ENCODE measurements at places on chromosomes 5 and 9.

- no peak for DNase-seq
Measured at GRCh38 chr9:89745601-89746376, 141.0 kb downstream of the GADD45G start.

GRCh38 chr9:91006046-91006445 lies 204.4 kb downstream of the SYK start:
- no peak for DNase-seq

DNA sequence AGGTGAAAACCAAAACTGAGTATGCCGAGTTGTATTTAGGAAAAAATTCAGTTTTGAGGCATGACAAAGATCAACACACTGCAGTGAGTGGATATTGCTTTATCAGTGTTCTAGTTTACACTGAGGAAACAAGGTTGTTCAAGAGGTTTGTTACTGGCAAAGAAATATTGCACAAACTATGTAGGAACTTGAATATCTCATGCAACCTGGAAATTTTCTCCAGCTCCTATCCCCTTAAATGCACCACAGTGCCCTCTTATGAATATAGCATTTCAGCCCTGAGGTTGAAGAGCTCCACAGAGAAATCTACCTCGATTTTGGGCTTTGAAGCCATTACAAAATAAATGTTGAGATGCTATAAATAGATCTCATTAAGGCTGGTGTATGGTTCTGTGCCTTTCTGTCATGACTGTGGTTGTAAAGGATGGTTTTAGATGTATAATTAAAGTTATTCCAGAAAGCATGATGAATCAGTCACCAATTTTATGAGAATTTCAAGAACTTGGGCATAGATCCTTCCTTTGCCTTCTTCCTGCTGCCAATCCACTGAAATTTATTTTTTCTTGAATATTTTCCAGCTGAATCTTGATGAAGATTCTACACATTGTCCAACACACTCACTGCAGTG lies 159.3 kb downstream of the SPATA31D1 start:
- no peak for DNase-seq

GRCh38 chr5:72510610-72511181 lies 3.5 kb upstream of the ZNF366 start:
- peak; percentile 50 for DNase-seq

DNA sequence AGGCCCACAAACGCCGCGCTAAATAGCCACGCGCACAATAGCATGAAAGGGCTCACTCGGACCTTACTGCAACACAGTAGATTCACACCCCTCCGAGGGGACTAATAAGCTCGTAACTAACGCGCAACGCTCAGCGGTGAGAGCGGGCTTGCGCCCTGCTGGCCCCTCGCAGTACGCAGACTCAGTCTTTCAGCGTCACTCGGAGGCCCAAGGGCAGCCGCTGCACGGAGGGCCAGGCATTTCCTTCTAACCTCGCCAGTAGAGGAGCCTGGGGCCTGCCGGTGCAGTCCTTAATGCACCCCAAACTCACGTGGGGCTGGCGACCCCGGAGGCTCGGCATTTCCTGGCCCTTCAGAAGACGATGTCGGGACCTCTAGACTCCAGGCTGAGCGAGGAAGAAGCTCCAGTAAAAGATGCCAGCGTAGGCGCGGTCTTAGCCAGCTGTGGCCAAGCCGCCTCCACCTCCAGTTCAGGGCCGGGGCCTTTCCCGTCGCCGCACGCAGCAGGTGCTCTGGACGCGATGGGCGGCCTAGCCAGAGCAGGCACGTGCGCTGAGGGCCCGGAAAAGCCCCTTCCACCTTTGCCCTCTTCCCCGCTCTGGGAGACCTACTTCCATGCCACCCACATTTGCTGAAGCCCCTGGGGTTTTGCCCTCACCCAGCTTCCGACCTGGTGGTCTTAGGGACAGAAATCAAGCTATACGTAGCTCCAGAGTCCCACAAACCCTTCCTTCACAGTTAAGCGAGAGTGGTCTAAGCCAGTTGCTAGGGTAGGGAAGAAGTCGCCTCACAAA lies 38.3 kb upstream of the TIFAB start:
- peak; percentile 25 for DNase-seq

DNA sequence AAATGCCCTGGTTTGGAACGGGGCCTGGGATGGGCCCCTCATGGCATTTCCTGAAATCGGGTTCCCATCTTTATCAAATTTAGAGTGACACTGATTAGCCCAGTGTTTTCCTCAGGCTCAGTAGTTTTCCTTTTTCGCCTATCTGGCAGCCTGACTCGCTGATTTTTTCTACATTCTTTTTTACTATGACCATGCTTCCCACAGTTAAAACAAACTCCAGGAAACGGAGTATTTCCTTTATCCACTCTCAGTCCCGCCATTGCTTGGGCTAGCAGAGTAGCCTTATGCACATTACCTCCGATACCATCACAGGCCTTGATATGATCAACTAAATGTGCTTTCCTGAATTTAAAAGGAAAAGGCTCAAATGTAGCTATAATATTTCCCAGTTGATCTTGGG lies 5.5 kb downstream of the OR1Q1 start:
- DNase-seq = no peak

GRCh38 chr5:60718166-60718892 lies 18.4 kb upstream of the DEPDC1B start:
- DNase-seq = no peak

- peak; percentile 31 for DNase-seq
Measured at GRCh38 chr9:134386951-134387831, 60.9 kb downstream of the RXRA start.

GRCh38 chr9:87233899-87234455 lies 263.7 kb upstream of the DAPK1 start:
- DNase-seq = no peak

DNA sequence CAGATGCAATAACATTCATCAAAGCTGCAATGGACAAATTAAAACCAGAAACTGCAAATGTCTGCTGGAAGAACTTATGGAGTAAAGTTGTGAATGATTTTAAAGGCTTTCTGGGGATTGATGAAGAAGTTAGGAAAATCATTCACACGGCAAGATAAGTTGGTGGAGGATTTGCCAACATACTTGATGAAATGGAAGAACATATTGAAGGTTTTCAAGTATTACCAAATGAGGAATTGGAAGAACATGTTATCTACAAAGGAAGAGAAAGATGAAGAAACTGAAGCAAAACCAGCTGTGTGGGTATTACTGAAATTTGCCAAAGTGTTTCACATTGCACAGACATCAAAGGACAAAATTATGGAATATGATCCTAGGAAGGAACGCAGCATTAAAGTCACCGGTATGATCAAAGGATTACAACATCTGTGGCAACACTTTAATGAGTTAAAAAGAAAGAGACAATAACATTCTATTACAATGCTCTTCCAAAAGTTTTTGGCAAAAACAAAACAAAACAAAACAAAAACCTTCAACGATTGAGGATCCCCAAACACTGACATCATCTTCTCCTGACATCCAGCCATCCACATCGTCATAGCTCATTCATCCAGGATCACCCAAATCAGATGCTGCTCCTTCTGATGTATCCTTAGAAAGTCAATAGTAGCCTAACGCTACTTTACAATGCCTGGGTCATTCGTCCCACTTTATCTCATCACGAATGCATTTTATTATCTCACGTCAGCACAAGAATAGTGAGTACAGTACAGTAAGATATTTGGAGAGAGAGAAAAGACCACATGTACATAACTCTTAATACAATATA lies 61.3 kb upstream of the SMC5 start:
- DNase-seq = no peak

- DNase-seq = no peak
Measured at GRCh38 chr5:105617436-105618215, 2053.1 kb downstream of the EFNA5 start.

- peak; percentile 25 for DNase-seq
Measured at GRCh38 chr5:134175921-134176510, 734 bp downstream of the SKP1 start.

DNA sequence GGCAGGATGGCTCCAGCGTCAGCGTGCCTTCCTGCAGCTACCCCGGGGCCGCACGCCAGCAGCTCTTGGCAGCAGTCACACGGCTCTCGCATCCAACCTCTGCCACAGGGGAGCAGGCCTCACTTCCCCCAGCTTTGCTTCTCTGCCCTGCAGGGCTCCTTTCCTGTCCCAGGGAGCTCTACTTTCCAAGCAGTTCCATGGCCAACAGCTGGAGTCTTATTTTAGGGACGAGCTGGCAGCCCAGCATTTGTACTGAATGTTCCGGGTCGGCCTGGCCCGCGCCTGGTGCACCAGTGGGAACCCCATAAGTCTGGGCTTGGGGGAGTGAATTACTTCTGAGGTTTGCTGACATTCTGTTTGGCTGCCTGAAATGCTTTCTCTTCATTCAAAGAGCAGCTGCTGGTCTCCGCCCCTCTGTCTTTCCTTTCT lies 34.6 kb downstream of the GADD45G start:
- no peak for DNase-seq

DNA sequence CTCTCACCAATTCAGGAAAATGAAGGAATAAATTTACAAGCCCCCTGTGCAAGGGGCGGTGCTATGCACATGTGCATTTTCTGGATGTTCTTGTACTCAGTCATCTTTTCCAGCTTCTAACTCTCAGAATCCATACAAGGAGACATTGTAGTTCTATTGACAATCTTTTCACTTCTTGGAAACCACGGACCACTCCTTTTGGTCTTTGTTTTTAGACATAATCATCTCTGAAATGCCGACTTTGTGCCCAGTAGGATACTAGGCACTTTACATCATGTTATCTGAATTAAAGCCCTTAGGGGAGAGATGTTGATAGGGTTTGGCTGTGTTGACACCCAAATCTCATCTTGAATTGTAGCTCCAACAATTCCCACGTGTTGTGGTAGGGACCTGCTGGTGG lies 322.6 kb upstream of the WWC1 start:
- no peak for DNase-seq

DNA sequence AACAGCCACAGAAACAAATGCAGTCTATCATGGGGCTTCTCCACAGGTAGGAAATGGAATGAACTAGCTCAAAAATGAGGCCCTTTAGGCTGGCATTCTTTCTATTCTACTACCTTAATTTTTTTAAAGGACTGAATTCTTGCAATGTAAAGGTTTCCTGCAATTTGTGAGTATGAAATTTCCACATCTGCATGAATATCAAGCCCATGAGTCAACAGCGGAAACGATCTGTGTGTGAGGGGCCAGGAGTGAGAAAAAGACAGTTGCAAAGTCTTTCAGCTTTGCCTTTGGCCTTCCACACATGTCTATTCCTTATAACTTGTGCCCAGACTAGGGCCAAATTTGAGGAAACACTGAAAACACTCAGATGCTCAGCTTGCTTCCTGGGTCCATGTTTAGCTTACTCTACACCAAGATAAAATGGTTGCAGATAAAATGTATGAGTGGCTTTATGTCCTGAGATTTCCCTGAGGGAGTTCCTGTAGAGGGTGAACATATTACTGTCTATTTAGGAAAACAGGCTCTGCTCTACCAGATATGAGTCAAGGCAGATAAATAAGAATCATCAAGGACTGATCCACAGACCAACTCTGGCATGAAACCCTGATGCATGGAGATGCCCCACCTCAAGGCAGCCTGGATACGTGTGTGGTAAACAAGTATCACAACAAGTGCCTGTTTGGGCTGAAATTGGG lies 46.5 kb downstream of the RETREG1 start:
- peak; percentile 34 for DNase-seq

DNA sequence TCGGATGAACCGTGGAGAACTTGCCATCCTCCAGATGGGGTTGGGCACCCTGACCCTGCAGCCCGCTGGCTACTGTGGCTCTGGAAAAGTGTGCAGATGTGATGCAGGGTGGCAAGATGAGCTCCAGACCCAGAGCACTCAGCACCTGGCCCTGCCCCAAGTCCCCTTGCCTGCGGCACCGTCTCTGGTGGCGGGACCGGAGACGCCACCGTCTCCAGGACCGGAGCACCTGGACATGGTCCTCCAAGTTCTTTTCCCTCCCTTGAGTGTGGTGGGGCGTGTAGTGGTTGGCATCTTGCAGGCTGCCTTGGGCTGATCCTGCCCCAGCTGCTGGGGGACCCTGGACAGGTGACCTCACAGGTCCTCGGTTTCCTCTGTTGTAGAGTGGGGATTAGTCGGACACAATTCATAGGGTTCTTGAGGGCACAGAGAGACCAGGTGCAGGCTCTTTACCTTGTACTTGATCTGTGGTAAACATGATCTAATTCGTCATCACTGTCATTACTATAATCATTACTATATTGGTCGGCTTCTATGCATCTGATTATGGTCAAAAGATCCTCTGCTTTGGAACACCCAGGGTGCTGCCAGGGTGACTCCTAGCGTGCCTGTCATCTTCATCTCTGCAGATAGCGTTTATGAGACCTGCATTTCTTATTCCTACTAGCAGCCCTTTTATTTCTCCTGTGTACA lies 83.5 kb downstream of the COL5A1 start:
- DNase-seq = no peak

DNA sequence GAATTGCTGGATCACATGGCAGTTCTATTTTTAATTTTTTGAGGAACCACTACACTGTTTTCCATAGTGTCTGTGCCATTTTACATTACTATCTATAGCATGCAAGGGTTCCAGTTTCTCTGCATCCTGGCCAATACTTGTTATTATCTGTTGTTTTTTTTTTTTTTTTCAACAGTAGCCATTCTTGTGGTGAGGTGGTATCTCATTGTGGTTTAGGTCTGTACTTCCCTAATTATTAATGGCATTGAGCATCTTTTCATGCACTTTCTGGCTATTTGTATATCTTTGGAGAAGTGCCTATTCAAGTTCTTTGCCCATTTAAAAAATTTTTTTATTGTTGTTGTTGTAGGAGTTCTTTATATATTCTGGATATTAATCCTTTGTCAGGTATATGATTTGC lies 97.7 kb downstream of the GDNF start:
- DNase-seq = no peak

GRCh38 chr5:103542441-103542840 lies 20.1 kb downstream of the NUDT12 start:
- DNase-seq = no peak

- DNase-seq = no peak
Measured at GRCh38 chr5:66080664-66081063, 63.4 kb upstream of the SREK1 start.

- DNase-seq = peak; percentile 74
Measured at GRCh38 chr5:150137997-150138396, 17.6 kb downstream of the PDGFRB start.

DNA sequence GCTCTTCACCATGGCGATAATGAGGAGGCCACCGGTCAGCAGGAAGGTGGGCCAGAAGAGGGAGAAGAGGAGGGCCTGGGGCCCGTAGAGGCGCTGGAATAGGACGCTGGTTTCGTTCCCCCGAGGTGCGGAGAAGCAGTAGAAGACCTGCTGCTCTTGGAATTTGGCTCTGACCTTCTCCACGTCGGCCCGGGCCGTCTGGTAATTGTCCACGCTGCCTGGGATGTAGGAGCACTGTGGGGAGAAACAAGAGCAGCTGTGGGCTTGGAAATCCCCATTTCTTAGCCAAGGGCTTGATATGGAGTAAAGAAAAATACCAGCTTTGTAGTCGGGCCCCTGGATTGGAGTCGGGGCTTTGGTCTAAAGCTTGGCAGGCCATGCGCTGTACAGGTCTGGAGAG lies 10.4 kb downstream of the KCNMB1 start:
- DNase-seq = no peak

GRCh38 chr5:77129391-77129990 lies 42.4 kb upstream of the ZBED3 start:
- DNase-seq = peak; percentile 41

Measured in fibroblast of lung (primary cell).